Colonic mucosa (tissue), 4 donors: ENCODE measurements at places on chromosomes 11 and 22. TPM values are rescaled to one million over a fixed set of nuclear protein-coding genes. Genes with fewer than 3 reads are reported as not detected.

- no peaks in the 10 kb centered on the region for H3K36me3 ChIP-seq
- H3K4me3 ChIP-seq = no peak overlapping the region
- DNase-seq = no peak
- H3K27me3 ChIP-seq = no peaks in the 10 kb centered on the region
- H3K4me1 ChIP-seq = no peaks in the 10 kb centered on the region
- no peak overlapping the region for H3K27ac ChIP-seq
Measured at GRCh38 chr11:80841675-80842074, 1400.8 kb upstream of the TENM4 start.

KRTAP5-8 gene
- not detected for total RNA-seq

ZNRF3 gene
- 12.2 TPM for total RNA-seq

SEPTIN3 gene
- total RNA-seq = 0.20 TPM

TESMIN gene
- total RNA-seq = 14.3 TPM

MRGPRF gene
- total RNA-seq = 17.9 TPM

- H3K36me3 ChIP-seq = peaks cover 4% of the 10 kb centered on the region
- H3K4me3 ChIP-seq = no peak overlapping the region
- DNase-seq = no peak
- H3K27ac ChIP-seq = no peak overlapping the region
- H3K27me3 ChIP-seq = no peaks in the 10 kb centered on the region
Measured at GRCh38 chr11:23956586-23956985, 540.3 kb upstream of the LUZP2 start.
